ENCODE measurements at places on chromosomes 13 and 19. TPM values are rescaled to one million over a fixed set of nuclear protein-coding genes. Genes with fewer than 3 reads are reported as not detected.
A peak's percentile ranks its signal among the peaks of the same experiment; 100 is the strongest.

GRCh38 chr19:16942583-16942982 is 53.8 kb downstream of the F2RL3 start:
- no peak for DNase-seq

DNA sequence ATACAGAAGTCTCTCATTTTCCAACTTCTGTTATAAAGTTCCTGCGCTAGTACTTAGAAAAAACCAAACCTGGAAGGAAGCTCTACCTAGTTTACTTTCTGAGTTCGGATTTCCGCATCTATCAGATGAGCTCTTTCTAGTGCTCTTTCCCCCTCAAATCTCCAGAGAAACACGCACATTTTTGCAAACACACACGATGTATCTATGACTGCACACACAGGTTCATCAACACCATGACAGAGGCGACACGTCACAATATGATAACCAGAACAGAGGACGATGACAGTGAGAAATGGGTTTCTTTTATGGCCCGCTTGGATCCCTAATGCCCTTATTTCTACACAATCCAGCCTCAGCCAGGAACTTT is 629 bp upstream of the LRRC63 start:
- peak; percentile 8 for DNase-seq

CYP2B6 gene
- not detected for total RNA-seq

- DNase-seq, result no peak
These were observed 37.3 kb upstream of the UBL3 start for GRCh38 chr13:29887686-29888085.

CLEC17A gene
- total RNA-seq, result not detected

DNA sequence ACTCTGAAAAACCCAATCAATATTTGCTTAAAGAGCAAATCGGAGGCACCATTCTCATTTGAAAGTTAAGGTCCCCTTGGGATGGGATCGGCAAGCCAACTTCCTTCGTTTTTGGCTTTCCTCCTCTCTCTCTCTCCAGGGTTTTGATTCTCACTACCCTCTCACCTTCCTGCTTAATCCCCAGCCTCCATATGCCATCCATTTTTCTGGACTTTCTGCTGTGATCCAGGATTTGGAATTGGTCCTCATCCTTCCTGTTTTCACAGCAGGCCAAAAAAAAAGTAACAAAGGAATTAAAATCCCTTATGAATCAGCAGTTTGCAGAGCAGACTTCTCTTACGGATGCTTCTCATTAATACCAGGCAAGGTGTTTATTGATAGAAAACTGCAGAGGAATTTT is 283.1 kb upstream of the TMTC4 start:
- DNase-seq, result no peak

All from A172 (cell line).